Stimulated activated CD8-positive, alpha-beta memory T cell treated with anti-CD3 and anti-CD28 coated beads, Interleukin-7, amount 100 ng/mL, for 1 hour (primary cell): ENCODE measurements at places on chromosomes 11 and 22.

DNA sequence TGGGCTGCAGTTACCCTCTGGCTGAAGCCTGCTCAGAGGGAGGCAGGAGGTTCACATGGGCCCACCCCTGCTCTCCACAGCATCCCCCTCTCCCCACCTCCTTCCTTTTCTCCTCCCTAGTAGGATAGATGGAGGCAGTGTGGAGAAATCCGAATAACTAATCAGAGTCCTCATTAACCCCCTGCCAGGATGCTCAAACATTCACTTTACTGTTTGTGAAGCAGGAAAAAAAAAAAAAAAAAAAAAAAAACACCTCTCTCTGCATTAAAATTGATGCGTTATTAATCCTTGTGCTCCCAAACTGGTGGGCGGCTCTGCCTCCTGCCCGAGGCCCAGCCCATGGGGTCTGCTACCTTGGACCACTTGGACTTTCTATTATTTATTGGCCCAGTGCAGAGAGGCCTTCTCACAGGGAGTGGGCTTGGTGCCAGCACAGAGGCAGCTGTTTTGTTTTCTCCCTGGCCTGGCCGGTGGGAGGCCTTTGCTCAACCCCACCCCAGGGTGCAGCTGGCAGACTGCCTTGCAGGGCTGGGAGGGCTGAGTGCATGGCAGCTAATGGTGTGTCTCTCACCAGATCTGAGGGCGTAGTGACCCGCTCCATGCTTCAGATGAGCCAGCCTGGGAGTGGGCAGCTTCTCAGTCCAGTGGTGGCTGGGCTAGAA is 150.7 kb downstream of the PKNOX2 start:
- no peak for DNase-seq

DNA sequence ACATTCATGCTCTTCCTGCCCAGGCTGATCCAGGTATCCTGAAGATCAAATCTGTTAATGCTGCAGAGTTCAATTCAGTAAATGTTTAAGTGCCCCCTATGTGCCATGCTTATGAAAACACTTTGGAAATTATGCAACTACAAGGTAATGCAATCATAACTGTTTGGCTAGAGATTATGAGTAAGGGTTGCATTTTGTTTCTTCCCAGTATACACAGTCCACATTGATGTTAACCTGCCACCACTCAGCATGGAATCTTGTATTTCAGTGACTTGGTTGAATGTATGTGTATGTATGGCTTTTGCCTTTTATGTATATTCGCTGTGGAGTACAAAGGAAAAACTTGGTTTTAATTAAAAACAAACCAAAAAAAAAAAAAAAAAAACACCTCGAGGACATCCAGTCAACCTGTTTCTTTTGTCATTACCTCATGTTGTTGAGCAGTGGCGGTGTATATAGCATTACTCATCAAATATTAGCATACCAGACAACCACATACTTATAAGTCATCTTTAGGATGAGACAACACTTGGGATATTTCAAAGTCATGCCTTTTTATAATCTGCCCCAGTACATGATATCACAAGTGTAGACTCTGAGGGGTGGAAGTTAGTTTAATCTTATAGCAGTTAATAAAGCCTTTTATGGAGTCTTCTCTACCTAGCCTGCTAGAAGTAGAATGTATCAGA is 86.1 kb upstream of the HORMAD2 start:
- DNase-seq = no peak

DNA sequence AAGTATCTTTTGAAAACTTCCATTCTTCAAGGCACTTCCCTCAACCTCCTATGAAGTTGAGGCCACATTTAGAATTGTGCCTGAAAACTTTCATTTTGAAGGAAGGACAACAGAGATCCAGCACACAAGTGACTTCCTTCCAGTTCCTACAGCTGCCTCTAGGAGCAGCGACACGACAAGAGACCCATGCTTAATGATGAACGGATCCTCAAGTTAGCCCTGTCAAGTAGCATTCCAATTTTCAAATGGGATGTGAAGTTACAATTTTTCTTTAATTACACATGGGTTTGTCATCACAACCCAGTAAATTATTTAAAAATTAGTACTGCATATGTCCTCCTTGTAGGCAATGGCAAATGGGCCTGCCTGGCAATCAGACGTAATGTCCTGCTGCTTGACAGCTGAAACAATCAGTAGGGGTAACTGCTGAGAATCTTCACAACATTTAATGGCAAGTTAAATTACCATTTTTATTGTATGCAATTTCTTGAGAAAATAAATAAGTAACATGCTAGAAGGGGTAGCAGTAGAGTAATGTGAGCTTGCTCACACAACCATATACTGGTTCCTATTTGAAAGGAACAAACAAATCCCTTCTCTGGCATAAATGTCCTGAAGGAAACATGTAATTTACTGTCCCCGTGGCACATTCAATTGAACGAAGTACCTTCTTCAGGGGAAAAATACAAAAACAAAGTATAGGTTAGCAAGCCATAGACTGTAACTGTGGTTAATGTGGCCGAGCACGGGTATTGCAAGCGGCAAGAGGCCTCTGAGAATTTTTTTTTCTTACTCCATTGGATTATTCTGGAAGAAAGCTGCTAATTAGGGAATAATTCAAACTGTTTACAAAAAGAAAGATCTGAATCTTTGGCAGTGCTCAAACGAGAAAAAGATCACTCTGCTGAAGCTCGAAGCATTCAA is 288.3 kb downstream of the CADM1 start:
- DNase-seq = no peak

- no peak for DNase-seq
Measured at GRCh38 chr11:41499429-41499828, 40.0 kb upstream of the LRRC4C start.

DNA sequence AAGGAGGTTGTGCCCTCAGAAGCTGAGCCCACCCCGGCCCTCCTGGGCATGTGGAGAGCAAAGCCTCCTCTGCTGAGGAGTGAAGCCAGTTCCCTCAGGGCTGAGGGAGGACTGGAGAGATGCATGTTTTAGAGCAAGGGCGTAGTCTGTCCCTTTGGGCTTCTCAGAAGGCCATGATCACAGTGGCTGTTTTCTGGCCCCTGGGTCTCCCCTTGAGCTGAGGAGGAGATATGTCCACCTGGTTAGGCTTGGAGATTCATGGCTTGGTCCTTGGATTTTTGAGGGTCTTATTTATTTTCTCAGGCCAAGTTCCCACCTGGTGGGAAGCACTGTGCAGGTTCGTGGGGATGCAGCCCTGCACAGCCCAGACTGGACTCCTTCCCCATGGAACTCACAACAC is 46.5 kb upstream of the THY1 start:
- no peak for DNase-seq

DNA sequence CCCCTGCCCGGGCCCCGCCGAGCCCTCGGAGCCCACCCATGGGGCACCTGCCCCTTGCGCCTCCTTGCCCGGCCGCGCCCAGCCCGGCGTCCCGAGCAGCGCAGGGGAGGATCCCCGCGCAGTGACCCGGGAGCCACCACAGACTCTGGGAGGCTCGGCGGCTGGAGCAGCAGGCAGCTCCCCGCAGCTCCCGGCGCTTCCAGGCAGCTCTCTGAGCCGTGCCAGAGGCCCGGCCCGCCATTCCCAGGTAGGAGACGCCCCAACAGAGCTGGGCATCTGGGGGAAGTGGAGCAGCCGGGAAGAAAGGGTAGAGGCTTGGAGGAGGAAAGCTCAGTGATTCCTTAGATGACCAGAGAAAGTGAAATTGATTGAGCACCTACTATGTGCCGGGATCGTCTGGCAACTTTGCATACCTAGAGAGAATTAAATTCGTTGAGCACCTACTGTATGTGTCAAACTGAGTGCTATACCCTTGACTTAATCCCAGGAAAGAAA is 670 bp downstream of the RASD2 start:
- no peak for DNase-seq

DNA sequence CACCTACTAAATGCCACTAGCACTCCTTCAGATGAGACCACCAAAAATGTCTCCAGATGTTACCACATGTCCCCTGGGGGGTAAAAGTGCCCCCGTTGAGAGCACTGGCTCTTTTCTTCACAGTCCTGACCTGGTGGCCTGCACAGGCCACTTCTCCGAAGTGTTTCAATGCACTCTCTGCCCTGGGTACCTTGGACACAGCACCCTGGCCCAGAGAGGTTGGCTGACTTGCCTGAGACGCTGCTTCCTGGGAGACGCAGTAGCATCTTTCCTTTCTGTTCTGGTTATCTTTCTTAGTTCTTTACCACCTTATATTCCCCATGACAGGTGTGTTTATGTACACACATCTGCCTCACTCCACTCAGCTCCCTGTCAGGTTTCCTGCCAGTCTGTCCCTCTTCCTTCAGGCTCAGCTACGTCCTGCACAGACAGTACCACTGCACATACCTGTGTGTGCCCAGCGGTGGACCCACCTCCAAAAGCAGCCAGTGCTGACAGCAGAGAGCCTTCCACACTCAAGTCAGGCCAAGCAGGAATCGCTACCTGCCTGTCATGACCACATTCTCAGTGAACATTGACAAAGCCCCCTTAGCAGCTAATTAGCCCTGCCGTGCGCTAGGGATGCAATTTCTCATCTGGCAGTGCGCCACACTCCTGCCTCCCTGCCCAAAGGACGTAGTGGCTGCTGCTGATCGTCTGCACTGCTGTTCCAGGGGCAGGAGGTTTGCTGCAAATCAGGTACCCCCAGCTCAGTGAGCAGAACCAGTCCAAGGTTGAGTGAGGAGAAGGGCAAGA is 39.0 kb downstream of the FAM83F start:
- no peak for DNase-seq

- no peak for DNase-seq
Measured at GRCh38 chr11:130299978-130300377, 14.7 kb downstream of the ZBTB44 start.

- no peak for DNase-seq
Measured at GRCh38 chr22:28032861-28033260, 113.8 kb upstream of the PITPNB start.

DNA sequence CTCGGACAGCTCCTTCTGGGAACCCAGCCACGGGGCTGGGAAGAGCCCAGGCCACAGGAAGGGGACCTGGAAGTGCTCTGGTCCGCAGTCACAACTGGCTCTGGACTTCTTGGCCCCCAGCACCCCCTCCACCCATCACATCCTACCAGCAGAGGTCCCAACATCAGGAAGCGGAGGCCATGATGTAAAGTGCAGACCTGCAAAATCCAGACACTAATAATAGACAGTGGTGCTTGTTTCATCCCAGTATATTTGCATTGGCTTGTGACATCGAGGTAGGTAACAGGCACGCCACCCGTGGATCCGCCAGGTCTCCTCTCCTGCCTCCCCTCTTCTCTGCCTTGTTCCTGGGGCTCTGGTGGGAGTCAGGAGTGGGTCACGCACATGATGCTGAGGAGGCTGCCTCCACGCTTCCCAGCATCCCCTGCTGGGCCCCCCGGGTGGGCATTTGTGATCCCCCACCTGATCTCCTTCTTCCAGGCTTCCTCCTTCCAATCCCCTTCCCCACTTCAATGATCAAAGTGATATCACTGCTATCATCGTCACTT is 1454.0 kb downstream of the BRD1 start:
- DNase-seq = no peak

DNA sequence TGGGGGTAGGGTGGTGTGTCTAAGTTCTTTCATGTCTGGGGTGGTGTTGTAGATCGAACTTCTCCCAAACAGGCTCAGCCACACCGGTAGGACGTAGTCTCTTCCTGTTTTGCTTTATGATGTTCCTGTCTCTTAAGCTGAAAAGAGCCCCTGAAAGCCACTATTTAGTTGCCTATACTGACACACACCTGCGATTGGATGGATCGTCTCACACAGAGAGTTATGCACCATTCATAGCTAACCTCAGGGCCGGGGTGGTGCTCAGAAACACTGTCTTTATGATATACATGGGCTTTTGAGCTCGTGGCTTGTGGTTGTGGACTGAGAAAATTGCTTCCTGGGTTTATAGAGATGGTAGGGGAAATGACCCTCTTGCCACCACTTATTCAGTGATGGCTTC is 137.6 kb downstream of the TEAD1 start:
- DNase-seq = no peak

- no peak for DNase-seq
Measured at GRCh38 chr22:37647317-37647716, 7.8 kb downstream of the SH3BP1 start.

- DNase-seq = no peak
Measured at GRCh38 chr11:106939157-106939556, 79.1 kb downstream of the GUCY1A2 start.

DNA sequence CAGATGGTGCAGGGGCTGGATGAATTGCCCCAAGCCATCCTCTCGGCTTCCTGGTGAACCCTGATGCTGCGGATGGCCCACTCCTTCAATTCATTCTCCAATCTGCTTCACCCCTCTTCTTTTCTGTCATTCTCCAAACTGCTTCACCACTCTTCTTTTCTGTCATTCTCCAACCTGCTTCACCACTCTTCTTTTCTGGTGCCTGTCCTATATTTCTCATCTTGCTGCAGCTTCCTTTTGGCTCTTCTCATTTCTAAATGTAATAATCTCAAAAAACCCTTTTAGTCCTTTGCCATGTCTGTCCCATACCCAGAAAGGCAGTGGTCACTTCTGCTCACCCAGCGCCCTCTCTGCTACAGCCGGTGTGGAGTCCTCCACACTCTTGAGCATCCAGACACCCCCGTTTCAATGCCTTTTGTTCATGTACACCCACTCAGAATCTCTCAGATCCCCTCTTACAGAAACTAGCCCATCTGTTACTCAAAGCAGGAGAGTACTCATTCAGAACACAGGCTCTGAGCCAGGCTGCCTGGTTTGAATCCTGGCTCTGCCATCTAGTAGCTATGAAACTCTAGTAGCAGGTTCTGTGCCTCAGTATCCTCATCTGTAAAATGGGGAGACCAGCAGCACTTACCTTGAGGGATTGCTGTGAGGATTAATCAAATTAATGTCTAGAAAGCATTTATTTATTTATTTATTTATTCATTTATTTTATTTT is 14.9 kb downstream of the SERPIND1 start:
- DNase-seq = no peak

- no peak for DNase-seq
Measured at GRCh38 chr22:50702261-50702671, 29.6 kb downstream of the SHANK3 start.

GRCh38 chr11:73493956-73494598 is 103.8 kb downstream of the FAM168A start:
- no peak for DNase-seq

- no peak for DNase-seq
Measured at GRCh38 chr11:69982690-69983570, 95.2 kb upstream of the ANO1 start.

GRCh38 chr22:37460684-37461083 is 25.5 kb downstream of the MFNG start:
- DNase-seq = no peak

- DNase-seq = no peak
Measured at GRCh38 chr11:132185726-132186592, 815.5 kb downstream of the NTM start.

DNA sequence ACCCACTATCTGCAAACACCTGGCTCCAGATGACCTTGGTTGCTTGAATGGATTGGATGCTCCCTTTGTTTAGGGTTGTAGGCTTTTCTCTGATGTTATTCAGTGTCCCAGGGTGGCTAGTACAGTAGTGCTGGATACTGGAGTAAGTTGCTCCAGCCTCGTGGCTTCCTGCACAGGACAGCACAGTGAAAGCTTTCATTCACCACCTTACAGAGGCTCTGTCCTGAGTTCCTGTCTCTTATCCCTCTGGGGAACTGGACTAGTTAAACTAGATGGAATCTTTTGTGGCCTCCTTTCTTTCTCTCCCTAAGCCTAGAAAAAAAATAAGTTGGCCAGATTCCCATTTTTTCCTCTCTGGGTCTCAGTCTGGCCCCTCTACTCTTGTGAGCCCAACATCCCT is 42.6 kb downstream of the MRPL48 start:
- DNase-seq = no peak

GRCh38 chr22:37169406-37169805 is 18.6 kb downstream of the C1QTNF6 start:
- DNase-seq = no peak
